H1 (cell line): ENCODE measurements at places on chromosomes 2 and 18. TPM values are rescaled to one million over a fixed set of nuclear protein-coding genes. Genes with fewer than 3 reads are reported as not detected.

DNA sequence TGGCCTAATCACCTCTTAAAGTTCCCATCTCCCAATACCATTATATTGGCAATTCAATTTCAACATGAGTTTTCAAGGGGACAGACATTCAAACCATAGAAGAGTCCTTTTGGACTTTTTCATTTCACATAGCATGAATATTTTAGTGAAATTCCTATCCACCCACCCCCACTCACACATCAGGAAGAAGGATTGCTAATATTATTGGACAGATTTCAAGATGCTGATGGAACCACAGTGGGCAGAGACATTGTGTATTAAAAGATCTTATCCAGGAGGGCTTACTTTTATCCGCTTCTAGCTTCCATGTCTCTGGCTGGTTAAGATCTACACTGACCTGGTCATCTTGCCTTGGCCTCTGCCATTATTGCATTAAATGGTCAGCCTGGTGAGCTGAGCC is 297.4 kb upstream of the ACVR2A start:
- no peak overlapping the region for H3K27ac ChIP-seq
- DNase-seq = no peak
- no peaks in the 10 kb centered on the region for H3K36me3 ChIP-seq
- no peak overlapping the region for H3K4me3 ChIP-seq

NXPH2 gene
- total RNA-seq = 5.6 and 6.9 TPM in 2 replicates

- no peak overlapping the region for H3K4me3 ChIP-seq
- DNase-seq = no peak
- no peaks in the 10 kb centered on the region for H3K27me3 ChIP-seq
- H3K27ac ChIP-seq = no peak overlapping the region
Measured at GRCh38 chr2:145026456-145027455, 506.8 kb upstream of the ZEB2 start.

DNA sequence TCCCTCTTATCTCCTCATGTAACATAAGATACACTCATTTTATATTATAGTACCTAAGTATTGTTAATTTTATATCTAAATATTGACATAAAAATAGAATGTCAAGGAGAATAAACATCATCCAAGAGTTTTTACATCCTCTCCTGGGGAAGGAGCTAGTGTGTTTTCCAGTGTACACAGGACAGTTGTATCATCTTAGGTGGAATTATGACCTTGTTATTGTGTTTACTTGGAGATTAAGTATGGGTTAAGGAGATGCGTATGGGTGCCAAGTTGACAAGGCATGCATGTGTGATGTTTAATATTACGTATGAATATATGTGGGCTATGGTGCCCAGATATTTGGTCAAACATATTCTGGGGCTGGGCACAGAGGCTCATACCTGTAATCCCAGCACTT is 11.2 kb upstream of the DDX1 start:
- H3K36me3 ChIP-seq = no peaks in the 10 kb centered on the region
- no peaks in the 10 kb centered on the region for H3K27me3 ChIP-seq
- DNase-seq = no peak
- no peaks in the 10 kb centered on the region for H3K4me1 ChIP-seq

PECR gene
- 17.5 and 19.2 TPM in 2 replicates for total RNA-seq

- no peak overlapping the region for H3K4me3 ChIP-seq
- H3K27me3 ChIP-seq = no peaks in the 10 kb centered on the region; the same call in 1 of the 2 replicates
- no peak overlapping the region for H3K27ac ChIP-seq
- DNase-seq = no peak
- no peaks in the 10 kb centered on the region for H3K4me1 ChIP-seq
- no peaks in the 10 kb centered on the region for H3K36me3 ChIP-seq
Measured at GRCh38 chr2:109195193-109196045, 66.4 kb downstream of the SH3RF3 start.

DNA sequence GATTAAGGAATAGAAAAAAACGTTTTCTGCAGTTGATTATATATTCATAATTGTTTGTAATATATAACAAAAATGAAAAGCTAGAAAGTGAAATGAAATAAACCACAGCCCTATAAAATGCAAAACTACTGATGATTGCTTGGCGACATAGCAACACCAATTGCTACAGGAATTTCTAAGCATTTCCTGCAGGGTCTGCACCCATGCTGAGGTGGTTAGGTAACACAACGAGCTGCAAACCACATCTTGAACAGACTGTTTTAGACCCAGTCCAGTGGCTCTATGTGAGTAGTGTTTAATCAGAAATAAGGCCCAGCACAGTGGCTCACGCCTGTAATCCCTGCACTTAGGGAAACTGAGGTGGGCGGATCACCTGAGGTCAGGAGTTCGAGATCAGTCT is 17.2 kb upstream of the UGT1A9 start:
- H3K4me1 ChIP-seq = no peaks in the 10 kb centered on the region
- H3K27me3 ChIP-seq = no peaks in the 10 kb centered on the region
- no peak overlapping the region for H3K4me3 ChIP-seq

FEV gene
- total RNA-seq = not detected in 2 replicates

- H3K4me3 ChIP-seq = no peak overlapping the region
- H3K27me3 ChIP-seq = no peaks in the 10 kb centered on the region
- H3K27ac ChIP-seq = no peak overlapping the region
- no peaks in the 10 kb centered on the region for H3K4me1 ChIP-seq
Measured at GRCh38 chr2:162385536-162385935, 41.6 kb downstream of the GCA start.

- no peaks in the 10 kb centered on the region for H3K27me3 ChIP-seq
- H3K4me1 ChIP-seq = no peaks in the 10 kb centered on the region; the same call in 1 of the 2 replicates
- DNase-seq = no peak
- H3K36me3 ChIP-seq = no peaks in the 10 kb centered on the region
- H3K27ac ChIP-seq = no peak overlapping the region
Measured at GRCh38 chr18:59681051-59681450, 16.2 kb downstream of the CCBE1 start.
